ENCODE measurements at places on chromosomes 6 and 20.

DNA sequence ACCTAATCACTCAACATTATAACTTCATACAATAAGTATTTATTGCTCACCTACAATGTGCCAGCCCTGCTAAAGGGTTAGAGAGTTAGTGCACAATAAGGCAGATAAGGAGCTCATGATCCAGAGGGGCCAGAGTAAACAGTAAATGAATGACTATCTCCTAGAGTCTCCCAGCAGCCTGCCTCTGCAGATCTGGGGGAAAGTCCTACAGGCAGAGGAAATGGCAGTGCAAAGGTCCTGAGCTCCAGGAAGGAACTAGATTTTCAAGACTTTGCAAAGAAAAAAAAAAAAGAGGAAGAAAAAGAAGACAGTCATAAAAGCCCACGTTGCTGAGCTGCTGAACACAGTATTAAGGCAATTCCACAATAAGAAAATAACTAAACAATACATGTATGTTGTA is 160.1 kb downstream of the SIM1 start:
- no peak for DNase-seq

DNA sequence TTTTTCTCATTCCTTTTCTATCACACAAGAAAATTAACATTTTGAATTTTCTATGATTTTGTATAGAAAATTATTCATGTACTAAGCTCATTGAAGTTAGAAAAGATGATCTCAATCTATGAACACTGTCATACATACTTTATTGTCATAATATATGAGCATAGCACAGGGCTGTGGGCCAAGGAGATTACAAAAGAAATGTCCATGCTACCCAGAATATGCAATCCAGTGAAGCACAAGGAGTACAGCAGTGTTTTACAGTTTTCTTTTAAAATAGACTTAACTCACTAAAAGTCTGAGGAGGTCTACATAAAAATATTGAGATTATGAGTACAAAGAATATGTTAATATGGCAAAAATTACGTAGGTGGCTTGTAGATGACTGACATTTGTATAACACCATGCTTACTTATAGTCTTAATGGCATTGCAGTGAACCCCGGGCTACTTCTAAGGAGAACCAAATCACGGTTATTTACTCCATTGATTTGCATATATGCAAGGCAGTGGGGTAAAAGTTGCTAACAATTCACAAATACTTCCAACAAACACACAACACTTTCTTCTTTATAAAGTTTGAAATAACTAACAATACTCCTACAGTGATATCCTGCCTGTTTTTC is 257.1 kb downstream of the BCKDHB start:
- DNase-seq, result no peak

DNA sequence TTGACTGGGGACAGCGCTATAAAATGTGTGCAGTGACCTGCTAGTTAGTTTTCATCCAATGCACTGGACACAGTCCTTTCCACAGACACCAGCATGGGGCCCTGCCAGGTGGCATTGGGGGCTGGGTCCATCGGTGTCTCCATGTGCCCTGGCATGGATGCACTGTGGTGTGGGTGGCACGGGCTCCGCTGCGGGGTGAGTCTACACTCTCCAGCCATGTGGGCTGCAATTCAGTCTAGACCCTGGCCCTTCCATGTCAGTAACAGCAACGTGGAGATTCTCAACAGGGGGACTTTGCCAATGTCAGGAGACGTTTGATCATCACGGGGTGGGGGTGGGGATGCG is 100.0 kb downstream of the RAMACL start:
- DNase-seq, result no peak

GRCh38 chr6:136920671-136921380 is 1.3 kb upstream of the SLC35D3 start:
- DNase-seq, result peak; percentile 18

DNA sequence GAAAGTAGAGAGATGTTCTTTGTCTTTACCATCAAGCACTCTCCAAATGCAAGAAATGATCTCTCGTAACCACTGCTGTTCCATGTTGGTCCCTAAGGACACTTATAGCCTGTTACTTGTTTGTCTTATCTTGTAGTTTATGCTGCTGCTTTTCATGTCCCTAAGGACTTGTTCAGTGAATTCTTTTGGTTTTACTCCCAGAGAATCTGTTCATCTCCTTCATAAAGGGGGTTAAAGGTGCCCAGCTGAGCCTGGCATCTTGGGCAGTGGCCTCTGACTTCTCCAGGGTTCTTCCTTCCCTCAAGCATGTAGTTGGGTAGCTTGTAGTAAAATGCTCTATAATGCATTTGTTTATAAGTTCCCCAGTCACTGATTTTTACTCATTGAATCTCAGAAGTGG is 864 bp upstream of the PKIG start:
- no peak for DNase-seq

- no peak for DNase-seq
Measured at GRCh38 chr6:22910370-22910769, 341.0 kb downstream of the HDGFL1 start.

- no peak for DNase-seq
Measured at GRCh38 chr6:33065312-33065711, 8.1 kb downstream of the HLA-DPA1 start.

GRCh38 chr6:22600059-22600458 is 30.7 kb downstream of the HDGFL1 start:
- DNase-seq, result no peak

DNA sequence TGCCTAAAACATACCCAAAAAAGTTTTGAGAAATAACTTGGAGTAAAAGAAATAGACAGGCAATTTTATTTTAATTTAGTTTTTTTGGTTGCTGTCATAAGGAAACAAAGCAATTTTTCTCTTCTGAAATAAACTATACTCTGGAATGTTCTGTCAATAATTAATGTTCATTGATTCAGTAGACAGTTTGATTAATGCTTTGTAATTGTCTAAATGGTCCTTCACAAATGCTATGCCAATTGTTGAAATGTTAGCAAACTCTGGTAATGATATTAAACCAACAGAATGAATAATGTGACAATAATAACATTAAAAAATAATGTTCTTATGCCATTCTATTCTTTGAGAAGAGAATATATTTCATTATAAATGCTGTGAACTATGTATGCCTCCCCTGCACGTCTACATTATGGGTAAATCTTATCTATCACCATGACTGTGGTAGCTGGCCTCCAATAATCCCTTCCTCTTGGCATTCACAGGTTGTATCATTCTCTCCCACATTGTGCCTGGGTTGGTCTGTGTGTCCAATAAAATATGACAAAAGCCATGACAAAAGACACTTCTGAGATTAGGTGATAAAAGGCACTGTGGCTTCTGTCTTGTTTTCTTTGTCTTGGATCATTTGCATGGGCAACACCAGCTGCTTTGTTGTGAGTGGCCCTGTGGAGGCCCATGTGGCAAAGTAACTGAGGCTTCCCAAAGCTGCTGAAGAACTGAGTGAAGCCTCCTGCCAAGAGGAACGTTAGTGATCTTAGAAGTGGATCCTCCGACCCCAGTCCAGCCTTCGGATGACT is 25.1 kb downstream of the IL20RA start:
- DNase-seq, result peak; percentile 46

GRCh38 chr6:80449726-80450125 is 343.3 kb downstream of the BCKDHB start:
- DNase-seq, result no peak

GRCh38 chr6:42276034-42276890 is 58.6 kb upstream of the MRPS10 start:
- no peak for DNase-seq

- no peak for DNase-seq
Measured at GRCh38 chr6:89148016-89148750, 2.3 kb downstream of the PM20D2 start.

DNA sequence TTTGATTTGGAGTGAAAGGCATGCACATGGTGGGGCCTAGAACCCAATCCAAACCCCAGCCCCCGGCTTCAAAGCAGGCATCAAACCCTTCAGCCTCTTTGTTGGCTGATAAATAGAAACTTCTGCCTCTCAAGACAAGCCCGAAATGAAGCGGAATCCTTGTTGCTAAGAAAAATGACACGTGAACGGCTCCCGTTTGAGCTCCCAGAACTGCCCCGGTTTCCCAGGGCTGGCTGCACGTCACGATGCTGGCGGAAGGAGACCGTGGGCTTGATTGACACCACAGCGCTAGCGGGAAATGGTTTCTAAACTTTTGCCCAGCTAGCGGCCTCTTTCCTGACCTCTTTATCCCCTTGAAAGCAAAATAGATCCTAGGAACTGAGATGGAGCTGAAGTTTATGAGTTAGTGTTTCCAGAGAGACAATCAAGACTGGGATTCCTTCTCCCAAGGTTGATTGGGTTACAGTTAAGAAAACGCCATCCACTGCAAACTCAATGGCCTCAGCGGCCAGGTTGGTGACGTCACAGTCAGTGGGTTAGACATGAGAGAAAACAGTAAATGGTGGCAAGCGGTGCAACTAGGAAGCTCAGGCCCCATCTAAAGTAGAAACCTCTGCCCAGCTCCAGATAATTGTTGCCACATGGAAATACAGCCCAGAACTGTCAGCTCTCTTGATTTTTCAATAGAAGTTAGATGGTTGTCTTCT is 117.0 kb downstream of the ANKRD60 start:
- DNase-seq, result no peak

GRCh38 chr6:112846681-112847080 is 499.6 kb downstream of the RFPL4B start:
- no peak for DNase-seq

DNA sequence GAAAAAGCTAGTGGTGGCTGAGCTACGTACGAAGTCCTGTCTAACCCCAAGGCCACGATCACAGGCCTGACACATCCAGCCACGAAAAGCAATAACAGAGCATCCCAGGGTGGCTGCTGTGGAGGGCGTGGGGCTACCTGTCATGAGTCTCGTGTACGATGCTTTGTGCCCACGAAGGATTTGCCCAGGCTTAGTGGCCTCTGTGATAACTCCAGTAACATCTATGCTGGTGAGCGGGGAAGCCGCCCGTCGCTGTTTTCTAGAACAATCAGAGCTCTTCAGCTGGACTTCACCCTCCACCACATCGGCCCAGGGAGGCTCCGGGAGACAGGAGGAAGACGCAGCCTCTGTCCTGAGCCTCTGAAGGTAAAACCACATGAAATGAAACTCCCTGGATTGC is 250.5 kb downstream of the TAF4 start:
- DNase-seq, result no peak

DNA sequence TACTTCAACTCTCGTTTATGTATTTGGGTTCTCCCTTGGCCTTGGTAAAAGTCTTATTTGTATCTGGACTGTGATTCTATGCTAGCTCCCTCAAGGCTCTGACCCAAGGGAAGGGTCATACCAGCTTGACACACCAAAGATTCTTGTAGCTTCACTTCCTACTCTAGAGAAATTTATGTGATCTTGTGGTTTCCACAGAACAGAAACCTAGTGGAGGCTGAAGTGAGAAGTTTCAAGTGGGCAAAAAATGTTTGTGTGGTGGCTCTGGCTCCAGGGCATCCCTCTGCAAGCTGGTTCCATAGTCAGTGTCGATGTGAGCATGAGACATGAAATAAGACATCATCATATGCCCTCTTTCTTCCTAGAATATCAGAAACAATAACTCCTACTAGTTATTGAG is 48.1 kb upstream of the TNFRSF21 start:
- no peak for DNase-seq

- no peak for DNase-seq
Measured at GRCh38 chr6:26205625-26206574, 118.7 kb downstream of the HFE start.

DNA sequence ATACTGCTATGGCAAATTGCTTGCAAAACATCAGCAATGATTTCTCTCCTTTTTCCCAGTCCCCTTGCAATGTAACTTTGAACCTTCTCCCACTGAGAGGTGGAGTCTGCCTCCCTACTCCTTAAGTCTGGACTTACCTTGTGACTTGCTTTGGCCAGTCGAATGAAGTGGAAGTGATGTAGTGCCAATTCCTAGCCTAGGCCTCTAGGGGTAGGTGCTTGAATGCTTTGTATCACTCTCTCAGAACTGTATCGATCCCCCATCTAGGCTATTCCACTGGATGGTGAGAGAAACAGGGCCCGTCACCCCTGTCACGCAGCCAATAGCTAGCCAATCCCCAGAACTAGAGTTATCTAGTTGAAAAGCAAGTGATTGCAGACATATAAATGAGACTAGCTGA is 238.6 kb downstream of the BTBD3 start:
- DNase-seq, result no peak

DNA sequence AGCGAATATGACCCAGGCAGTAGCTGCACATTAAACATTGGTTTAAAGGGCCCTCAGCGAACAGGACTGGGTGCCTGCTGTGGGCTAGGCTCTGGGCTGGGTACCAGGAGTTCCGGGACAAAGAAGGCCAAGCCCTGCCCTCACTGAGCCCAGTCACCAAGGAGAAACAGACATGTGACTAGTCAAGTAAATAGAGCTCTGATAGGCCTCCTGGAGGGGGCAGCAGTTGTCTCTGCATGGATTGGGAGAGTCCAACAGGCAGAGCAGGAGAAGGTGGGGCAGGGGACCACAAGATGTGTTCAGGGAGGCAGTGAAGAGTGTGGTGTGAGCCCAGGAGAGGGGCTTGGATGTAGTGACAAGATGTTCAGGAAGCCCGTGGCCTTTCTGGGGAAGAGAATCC is 3.1 kb downstream of the HM13 start:
- DNase-seq, result peak; percentile 56

- DNase-seq, result no peak
Measured at GRCh38 chr6:142845143-142845571, 99.8 kb downstream of the HIVEP2 start.

DNA sequence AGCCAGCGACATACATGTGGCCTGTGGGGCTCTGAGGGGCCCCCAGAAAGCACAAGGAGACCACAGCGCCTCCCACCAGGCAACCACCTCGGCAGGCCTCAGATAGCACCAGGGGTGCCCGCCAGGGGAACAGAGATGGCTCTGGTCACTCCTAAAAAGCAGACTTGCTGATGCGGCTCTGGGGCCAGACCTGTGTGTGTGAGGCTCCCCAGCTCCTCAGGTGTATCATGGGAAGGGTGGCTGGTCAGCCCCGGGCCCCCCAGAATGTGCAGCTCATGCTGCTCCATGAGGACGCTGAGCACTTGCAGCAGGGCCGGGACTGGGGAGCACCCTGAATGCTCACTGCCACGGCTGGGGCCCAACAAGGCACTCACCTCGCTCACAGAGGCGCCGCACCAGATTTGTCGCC is 60.2 kb downstream of the PYGB start:
- DNase-seq, result no peak

DNA sequence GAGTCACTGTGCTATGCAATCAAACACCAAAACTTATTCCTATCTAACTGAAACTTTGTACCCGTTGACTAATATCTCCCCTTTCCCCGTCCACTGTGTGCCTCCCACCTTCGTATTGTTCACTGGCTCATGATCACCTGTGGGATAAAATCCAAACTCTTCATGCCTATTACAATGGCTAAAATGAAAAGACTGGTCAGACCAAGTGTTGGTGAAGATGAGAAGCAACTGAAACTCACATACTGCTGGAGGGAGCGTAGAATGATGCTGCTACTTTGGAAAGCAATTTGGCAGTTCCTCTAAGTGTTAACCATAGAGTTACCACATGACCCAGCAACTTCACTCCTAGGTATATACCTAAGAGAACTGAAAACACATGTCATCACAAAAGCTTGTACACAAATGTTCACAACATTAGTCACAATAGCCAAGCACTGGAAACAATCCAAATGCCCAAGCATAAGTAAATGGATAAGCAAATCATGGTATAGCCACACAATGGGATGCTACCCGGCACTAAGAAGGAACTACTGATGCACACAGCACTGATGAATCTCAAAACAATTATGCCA is 13.1 kb downstream of the RPS10 start:
- DNase-seq, result no peak

- no peak for DNase-seq
Measured at GRCh38 chr6:160029525-160029924, 60.6 kb downstream of the IGF2R start.

- DNase-seq, result no peak
Measured at GRCh38 chr6:25777031-25777430, 22.5 kb downstream of the SLC17A4 start.

Data from BE2C (cell line).